ENCODE measurements at places on chromosomes 11 and 22. TPM values are rescaled to one million over a fixed set of nuclear protein-coding genes. Genes with fewer than 3 reads are reported as not detected.

CXCR5 gene
- not detected for total RNA-seq

ARHGAP42 gene
- 7.1 TPM for total RNA-seq

TMEM121B gene
- total RNA-seq = 0.10 TPM

MDK gene
- 290 TPM for total RNA-seq

SPDYC gene
- total RNA-seq = not detected

KRTAP5-9 gene
- 0.20 TPM for total RNA-seq

LINC01488 gene
- total RNA-seq = not detected

MS4A6E gene
- not detected for total RNA-seq

Data from mammary microvascular endothelial cell (primary cell).